NCI-H1105 treated with DMSO at 0.1 percent for 48 hours (cell line): ENCODE measurements at places on chromosomes 5 and 9.
A peak's percentile ranks its signal among the peaks of the same experiment; 100 is the strongest.

DNA sequence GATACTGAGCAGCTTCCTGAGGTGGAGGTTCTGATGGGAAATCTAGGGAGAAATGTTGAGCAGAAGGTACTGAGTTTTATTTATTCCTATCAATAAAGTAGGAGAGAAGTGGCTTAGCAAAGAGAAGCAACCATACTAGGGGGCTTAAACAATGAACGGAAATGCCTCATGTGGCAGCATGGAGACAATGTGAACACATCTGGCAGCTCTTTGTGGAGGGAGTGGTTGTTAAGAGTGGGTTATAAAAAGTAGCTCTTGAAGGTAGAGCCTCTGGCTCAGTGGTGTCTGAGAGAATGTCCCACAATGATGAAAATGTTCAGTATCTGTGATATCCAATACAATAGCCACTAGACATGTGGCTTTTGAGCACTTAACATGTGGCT is 52.7 kb upstream of the EQTN start:
- no peak for DNase-seq

DNA sequence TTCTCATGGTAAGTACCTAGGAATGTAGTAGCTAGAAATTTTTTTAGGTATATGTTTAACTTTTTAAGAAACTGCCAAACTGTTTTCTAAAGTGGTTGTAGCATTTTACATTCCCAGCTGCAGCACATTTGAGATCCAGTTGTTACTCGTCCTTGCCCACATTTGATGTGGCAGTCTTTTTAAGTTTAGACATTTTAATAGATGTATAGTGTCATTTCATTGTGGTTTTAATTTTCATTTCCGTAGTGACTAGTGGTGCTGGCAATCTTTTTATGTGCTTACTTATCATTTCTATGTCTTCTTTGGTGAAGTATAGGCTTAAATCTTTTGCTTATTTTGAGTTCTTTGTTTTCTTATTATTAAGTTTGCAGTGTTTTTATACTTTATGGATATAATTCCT is 171.6 kb downstream of the GAS1 start:
- no peak for DNase-seq

DNA sequence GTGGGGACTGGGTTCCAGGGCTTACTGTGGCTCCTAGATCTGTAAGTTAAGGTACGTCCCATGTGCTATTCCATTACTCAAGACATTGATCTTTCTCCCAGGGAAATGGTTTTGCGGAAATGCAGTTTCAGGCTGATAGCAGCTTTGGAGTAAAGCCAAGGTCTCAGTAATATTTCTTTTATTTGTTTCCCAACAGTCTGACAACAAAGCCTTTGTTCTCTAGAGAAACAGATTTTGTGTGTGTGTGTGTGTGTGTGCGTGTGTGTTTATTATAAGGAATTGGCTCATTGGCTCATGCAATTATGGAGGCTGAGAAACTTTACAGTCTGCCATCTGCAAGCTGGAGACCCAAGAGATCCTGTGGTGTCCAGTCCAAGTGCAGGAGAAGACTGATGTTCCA is 12.1 kb upstream of the POC5 start:
- no peak for DNase-seq

GRCh38 chr5:37951946-37952721 is 112.3 kb upstream of the GDNF start:
- DNase-seq: no peak

GRCh38 chr9:77864211-77864889 is 167.3 kb downstream of the GNAQ start:
- DNase-seq: no peak

GRCh38 chr9:112784020-112784785 is 33.6 kb downstream of the SNX30 start:
- peak; percentile 69 for DNase-seq

DNA sequence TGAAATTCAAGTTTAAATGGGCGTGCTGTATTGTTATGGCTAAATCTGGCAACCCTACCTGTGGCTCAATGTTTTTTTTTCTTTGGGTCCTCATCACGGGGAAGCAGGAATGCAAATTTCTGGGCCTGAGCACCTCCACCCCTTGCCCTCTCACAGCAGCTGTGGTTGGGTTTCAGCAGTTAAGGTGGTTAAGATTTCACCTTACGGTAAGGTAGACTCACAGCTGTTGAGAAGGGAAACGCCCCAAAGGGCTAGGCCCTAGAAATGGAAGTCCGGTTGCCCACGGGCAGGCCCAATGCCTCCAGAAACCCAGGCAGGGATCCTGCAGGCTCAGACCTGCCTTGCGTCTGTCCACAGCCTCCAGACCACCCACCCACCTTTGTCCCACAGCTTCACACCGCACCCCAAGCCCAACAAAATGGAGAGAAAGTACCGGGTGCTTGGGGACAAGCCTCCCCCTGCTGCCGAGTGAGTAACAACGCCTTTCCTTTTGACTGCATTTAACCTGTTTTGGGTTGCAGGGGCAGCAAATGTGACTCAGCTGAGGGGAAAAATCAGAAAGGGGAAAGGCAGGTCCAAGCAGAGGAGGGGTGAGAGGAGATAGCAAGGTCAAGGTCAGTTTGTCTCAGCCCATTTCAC is 48.1 kb upstream of the TDRD7 start:
- DNase-seq: no peak

- no peak for DNase-seq
Measured at GRCh38 chr9:89807101-89807395, 202.2 kb downstream of the GADD45G start.

DNA sequence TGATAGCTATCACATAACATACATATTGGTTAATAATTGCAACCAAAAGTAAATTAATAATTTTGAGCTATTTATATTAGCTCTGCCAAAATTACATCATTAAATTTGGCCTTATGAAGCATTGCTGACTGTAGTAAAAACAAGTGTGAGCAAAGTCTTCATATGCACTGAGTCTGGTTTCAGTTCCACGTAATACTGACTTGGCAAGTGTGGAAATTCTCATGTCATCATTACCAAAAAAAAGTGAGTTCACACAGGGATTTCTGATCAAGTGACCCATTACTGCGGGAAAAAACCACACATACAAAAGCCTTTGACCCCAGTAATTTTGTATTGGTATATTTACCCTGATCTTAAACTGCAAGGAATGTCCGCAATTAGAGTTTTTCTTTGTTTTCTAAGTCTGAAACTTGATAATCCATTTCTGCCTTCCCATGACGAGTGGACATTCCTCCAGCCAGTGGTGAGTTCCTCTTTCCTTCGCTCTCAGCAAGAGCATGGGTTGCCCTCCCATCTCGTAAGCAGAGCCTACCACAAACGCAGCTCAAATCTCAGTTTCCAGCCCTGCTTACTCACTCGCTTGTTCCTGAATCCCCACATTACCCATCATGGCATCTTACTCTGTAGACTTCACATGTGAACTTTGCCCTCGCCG is 220.2 kb upstream of the DMRT1 start:
- DNase-seq: no peak

GRCh38 chr5:156526081-156526925 is 199.3 kb downstream of the SGCD start:
- no peak for DNase-seq

DNA sequence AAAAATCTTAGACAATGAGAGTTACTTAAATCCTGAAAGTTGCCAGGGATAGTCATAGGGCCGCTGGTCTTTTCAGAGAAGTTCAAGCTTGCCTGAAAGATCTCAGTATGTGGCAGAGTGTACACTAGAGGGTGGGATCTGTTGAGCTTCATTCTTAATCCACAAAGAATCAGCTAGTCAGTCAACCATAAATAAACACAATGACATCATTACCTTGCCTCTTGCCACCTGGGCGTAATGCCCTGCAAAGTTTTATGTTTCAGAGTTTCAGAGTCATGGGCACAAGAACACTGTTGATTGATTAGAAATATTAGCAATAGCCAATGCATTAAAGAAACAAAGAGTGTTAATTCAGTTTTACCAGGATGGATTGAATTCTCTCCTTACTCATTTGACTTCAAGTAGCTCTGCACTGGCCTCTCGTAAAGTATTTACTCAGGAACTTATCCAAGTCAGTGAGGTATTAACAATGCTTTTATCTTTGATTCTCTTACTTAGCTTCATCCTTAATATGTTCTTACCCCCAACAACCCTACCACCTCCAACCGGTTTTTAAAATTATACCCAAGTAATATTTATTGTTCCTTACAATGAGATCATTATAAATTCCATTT is 14.3 kb upstream of the ANXA1 start:
- peak; percentile 4 for DNase-seq

- DNase-seq: no peak
Measured at GRCh38 chr5:142499591-142500226, 174.9 kb upstream of the SPRY4 start.

DNA sequence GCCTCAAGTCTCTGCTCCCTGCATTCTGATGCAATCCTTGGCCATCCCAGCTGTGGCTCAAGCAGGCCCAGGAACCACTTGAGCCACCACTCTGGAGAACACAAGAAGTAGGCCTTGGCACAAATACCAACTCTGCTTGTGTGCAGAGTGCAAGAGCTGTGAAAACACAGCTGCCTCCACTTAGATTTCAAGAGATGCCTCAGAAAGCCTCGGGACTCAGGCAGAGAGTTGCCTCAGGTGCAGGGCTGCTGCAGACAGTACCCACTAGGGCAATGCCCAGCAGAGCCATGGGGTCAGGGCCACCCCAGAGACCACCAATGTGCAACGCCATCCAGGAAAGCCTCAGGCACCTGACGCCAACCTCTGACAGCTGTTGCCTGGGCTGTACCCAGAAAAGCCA is 82.4 kb downstream of the FREM1 start:
- no peak for DNase-seq

DNA sequence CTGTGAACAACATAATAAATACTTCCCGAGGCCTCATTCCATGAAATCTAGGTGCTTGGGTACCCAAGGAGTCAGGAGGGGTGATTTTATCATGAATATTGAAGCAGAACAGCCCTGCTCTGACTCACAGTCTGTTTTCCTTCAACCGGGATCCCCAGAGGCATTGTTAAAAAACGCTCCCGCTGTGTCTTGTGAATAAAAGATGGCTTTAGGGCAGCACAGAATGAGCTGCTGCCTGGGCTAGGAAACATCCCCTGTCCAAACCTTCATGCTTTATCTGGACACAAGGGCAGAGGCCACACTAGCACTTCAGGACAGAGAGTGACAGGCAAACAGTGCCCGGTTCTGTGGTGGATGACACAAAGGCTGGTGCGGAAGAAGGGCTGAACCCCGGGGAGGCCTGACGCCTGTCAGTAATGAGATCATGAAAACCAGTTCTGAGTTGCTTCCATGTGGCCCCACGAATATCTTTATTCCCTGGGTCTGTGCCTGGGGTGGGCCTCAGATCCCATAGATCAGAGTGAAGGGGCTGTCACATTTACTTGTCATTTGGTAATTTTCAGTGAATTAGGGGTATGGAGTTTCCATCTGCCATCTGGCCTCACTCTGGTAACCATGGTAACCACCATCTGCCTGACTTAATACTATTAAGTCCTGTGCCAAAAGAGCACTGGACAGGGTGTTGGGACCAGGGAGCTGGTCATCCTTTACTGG is 2.6 kb downstream of the IGFBPL1 start:
- peak; percentile 36 for DNase-seq

DNA sequence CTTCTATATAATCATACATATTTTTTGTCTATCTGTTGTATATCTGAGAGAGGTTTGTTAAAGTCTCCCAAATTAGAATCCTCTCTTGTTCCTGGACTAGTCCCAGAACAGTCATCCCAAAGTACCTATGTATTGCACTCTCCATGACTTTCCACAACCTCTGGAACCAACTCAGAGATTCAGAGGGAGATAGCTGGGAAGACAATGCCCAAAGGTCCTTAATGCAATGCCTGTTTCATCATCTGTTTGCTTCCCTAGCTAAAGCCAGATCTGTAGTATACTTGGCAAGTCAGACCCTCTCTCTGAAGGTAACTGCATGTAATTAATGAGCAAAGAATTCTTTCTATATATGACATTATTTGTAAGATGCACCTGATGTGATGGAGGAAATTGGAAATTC is 89.4 kb downstream of the ZNF474 start:
- DNase-seq: no peak

DNA sequence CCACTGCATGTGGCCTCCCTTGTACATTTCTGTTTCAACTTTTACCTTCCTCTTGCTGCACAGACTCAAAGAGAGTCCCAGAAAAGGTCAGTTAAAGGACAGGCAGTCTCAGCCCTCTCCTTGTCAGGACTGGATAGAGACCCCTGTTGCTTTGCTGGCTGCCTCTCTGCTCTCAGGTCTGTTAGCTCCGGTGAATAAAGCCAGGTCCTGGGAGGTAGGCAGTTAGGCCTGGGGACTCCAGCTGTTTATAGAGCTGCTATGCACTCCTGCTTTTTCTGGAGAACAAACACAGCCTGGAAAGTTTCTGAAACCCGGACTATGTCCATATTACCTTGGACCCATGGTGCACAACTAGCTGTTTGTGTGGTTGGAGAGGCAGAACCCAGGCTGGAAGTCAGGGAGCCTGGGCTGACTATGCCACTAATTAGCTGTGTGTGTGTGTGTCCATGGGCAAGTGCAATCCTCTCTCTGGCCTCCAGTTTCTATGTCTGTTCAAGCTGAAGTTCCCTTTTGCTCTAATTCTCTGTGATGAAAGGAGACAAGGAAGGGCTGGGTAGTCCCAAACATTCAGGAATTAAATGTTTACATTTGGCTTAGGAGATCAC is 42.9 kb downstream of the GLRA1 start:
- DNase-seq: no peak

- no peak for DNase-seq
Measured at GRCh38 chr5:137887831-137888230, 1.4 kb upstream of the PKD2L2 start.

GRCh38 chr9:133374612-133375115 is 1.2 kb downstream of the SURF4 start:
- DNase-seq: no peak

GRCh38 chr5:89556215-89556913 is 673.4 kb upstream of the MEF2C start:
- DNase-seq: no peak

DNA sequence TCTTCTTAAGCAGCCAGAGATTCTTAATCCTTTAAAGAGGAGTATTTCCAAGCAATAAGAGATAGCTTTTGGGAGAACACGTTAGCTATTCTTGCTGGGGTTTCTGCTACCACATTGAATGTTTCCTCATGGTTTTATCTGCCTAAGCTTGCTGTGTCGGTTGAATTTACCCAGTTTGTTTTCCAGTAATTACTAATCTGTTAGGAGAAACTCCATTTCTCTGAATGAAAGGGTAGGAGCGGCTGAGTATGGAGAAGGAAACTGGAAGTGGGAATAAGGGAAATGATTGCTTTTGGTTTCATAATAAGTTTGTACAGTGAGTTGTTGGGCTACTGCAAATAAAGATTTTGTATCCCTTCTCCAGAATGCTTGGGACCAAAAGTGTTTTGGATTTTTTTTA is 1.2 kb downstream of the JAK2 start:
- DNase-seq: no peak

- DNase-seq: no peak
Measured at GRCh38 chr5:171794470-171794960, 8.9 kb downstream of the SMIM23 start.

- no peak for DNase-seq
Measured at GRCh38 chr5:10562201-10563109, 1.4 kb upstream of the ANKRD33B start.
